NCI-H2227 treated with DMSO at 0.1 percent for 48 hours (cell line): ENCODE measurements at places on chromosomes 5 and 9.

DNA sequence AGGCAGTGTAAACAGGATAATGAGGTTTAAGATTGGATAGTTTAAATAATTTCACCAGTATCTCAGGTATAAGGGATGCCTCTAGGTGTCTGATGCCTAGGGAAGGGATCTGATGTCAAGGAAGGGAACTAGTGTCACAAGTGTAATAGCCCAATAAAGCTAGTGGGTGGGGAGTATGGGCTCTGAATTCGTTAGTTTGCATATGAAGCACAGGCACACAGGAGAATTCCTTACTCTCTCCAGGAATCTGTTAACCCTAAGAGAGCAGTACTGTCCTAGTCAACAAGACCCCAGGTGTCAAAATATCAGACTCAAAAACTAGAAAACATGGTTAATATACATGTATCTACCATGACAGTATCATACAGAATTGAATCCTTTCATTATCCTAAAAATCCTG, 352.5 kb upstream of the CYLC2 start:
- no peak for DNase-seq

DNA sequence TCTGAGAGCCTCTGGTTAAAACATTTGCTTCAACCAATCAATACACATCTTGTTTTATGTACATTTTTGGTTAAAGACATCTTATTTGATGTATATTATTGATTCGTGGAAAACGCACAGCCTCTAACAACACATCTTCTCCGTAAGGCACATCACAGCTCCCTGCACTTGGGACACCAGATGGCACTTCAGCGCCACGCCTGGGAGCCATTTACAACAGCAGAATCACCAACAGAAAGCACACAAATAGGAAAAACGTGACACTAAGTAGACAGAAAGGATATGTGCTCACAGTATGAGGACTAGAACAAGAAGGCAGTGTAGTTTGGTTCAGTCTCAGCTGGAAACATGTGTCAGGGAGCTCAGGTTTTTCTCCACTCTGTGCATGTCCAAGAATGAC, 199.7 kb downstream of the ROR2 start:
- DNase-seq: peak; percentile 20

GRCh38 chr5:138605254-138605972, 30.2 kb upstream of the HSPA9 start:
- no peak for DNase-seq

DNA sequence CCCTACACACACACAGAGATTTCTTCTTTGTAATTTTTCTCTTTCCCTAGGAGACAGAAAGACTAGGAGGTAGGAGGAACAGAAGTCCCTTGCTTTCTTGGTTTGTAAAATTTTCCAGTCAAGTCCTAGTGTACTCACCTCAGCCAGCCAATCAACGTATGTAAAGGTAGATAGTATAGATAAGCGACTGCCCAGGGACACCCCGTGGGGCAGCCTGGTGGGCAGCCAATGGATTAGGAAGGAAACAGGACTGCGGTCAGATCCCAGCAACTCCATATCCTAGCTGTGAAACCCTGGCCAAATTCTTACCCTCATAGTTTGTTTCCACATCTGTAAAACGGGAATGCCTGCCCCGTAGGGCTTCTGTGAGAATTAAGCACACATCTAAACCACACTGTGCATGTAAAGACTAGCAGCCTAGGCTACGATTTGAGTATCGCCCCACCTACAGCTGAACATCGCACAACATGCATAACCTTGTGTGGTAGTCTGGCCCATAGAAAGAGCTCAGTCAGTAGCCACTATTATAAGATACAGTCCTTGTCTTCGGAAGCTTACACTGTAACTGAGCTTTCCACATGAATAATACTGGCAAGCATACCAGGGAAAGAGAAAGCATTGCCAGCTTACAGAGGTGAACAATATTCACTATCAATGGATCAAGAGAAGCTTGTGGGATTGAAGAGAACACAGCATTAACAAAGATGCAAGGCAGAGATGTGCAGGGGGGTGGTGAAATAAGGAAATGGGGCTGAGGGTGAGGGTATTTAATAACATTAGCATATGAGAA, 353.4 kb upstream of the PANK3 start:
- DNase-seq: no peak

DNA sequence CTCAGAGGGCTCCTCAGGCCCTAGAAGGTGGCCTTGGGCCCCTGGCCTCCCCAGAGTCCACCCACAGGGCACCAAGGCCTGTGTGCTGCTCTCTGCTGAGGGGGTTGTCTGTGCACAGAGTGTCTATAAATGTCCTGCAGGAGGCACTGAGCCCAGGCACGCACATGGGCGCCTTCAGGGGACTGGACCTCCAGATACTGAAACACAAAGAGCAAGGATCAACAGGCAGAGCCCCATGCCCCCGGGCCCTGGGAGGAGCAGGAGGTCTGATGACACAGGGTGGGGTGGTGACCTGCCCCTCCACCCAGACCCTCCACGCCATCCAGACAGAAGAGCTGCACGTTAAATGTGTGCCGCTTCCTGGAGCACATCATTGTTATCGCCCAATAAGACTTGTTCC, 64.6 kb upstream of the SIMC1 start:
- DNase-seq: no peak

GRCh38 chr5:159038907-159039306, 60.8 kb downstream of the EBF1 start:
- DNase-seq: no peak
